ENCODE measurements at places on chromosomes 6 and 20.

GRCh38 chr20:10472871-10473270 lies 37.8 kb downstream of the SLX4IP start:
- DNase-seq = no peak

- no peak for DNase-seq
These were observed 250.7 kb downstream of the MAFB start for GRCh38 chr20:40438161-40438830.

GRCh38 chr6:87698547-87699006 lies 3.5 kb downstream of the AKIRIN2 start:
- no peak for DNase-seq

DNA sequence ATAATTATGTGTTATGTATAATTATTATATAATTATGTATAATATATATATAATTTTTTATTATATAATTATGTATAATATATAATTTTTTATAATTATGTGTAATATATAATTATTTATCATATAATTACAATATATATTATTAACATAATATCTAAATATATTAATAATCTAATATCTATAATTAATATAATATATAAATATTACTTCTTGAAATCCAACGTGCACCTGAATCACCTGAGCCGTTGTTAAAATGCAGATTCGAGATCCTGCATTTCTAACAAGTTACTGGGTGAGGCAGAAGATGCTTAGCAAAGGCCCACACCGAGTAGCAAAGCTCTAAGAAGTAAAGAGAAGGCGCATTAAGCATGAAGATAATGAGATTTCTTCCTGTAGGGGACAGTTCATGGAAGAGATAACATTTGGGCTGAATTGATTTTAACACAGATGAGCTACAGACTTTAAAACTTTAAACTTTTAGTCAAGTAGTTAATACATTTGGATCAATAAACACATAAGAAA lies 406.4 kb upstream of the PLCB4 start:
- no peak for DNase-seq

- no peak for DNase-seq
These were observed 3.1 kb downstream of the ZCCHC3 start for GRCh38 chr20:300345-300990.

- no peak for DNase-seq
These were observed 56.5 kb upstream of the MAP3K7 start for GRCh38 chr6:90643381-90643780.

DNA sequence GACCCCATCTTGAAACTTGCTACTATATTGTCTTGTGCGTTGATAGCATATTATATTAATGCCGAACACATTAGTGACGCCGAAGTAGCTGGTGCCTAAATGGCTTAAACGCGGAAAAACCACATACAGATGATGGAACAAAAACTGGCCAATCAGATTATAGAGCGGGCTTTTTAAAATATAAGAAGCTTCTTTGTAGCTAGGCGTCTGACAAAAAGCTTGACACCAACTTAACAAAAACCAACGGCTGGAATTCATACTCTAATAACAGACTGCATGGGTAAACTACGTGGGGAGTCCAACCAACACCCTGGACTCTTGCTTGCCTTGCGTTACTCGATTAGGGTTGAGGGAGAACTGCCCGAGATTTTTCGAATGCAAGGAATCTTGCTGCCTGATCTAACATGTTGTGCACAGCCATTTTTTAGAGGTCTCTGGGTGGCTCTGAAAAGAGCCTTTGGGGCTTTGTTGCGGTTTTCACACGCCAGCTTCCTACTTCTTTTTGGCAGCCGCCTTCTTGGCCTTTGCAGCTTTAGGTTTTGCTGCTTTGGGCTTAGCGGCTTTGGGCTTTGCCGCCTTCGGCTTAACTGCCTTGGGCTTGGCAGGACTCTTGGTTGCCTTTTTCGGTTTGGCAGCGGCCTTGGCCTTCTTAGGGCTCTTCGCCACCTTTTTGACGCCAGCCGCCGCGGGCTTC lies 45.7 kb downstream of the OR2B2 start:
- DNase-seq = peak; percentile 76

DNA sequence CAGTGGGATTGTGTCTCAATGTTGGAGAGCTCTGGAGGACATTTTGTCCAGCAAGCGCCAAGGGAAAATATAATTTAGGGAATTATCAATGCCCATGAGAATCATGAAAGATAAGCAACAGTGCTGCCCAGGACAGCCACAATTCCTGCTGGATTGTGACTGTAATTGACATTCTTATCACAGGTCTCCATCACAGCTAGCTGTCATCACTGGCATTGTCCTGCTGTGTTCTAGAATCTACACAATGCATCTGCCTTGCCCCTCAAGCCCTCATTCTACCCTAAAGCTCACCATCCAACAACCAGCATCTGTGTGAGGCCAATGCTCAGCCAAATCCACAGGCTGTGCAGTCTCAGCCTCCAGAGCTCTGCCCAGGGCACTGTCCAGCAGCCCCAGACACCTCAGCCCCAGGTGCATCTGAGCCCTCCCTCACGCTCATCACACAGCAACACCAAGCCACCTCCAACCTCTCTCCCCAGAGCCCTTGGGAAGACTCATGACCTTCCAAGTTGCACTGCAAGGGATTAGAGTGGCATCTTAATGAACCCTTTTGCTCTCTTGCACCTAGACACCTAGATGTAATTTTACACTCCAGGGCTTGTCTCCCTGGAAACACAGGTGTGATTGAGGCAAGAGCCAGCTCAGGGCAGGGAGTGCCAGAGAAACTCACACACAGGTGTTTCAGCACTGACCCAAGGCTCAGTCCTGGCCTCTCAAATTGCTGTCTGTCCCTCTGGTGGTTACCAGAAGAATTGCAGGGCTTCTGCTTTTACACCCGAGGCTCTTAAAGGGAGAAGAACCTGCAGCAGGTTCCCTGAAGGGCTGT lies 85.2 kb upstream of the PHACTR3 start:
- peak; percentile 26 for DNase-seq

DNA sequence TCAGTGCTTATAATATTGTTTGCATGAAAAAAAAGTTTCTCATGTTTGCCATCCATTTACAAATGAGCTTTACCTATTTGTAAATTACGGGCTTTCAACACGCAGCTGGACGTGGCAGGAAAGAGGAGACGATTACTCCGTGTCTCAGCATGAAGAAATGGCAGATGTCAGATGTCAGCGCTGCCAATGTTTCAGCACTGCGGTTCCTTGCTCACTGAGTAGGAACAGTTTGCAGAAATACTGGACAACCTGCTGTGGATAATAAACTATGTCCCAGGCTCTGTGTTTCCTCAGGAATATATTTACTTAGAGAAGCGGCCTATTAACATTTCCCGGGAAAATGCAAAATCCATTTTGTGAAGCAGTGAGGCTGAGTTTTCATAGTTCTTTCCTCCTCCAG lies 22.7 kb downstream of the RAMACL start:
- DNase-seq = no peak
